ENCODE measurements at places on chromosomes 2 and 18.

DNA sequence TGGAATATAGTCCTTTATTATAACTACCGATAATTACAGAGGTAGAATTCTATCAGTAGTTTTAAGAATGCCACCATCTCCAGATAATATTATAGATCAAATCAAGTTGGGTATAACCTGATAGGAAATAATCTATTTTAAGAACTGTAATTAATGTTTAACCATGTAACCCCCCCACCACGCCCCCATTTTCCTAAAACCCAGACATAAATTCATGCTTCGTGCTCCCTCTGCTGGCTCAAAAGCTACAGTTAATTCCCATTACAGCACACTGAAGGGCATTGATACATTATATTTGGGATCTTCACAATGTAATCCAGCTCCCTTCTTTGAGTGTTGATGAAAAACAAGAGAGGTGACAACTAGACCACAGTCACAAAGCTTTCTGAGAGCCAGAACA, 228.0 kb upstream of the SMAD7 start:
- DNase-seq: peak; percentile 14

DNA sequence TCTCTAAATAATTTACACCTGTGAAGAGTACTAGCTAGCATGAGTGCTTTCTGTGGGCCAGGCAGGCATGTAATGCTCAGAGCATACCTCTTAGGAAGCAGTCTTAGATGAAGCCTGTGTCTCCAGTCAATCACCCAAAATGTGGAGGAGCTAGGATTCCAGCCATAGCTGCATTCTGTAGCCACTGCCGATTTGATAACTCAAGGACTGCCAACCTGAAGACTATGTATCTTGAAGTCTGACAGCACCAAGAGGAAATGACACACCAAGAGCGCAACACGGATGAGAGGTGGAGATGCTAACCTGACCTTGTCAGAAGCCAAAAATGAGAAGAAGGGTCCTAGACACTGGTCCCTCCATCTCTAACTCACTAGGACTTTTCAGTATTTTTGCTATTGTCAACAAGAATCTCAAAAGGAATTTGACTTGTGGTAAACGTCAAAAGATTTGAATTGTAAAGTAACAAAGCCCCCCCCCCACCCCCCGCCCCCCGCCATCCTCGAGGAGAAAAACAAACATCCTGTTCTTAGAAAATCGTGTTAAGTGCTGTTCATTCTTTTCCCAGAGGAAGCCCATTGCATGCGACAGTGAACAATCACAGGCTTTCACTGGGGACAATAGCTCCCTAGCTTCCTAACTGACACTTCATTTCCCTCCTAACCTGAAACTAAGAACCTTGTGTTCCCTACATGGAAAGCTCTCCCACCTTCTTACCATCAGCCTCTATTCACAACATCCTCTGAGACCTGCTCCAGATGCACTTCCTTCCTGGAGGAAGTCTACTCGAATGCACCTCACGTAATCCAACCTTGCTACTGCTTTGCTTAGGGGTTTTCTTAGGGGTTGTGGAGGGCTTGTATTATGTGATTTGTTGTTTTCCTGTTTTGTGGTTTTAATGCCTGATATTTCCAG, 14.7 kb downstream of the CDC42EP3 start:
- DNase-seq: no peak

GRCh38 chr2:237058423-237058822, 27.3 kb upstream of the COPS8 start:
- no peak for DNase-seq

DNA sequence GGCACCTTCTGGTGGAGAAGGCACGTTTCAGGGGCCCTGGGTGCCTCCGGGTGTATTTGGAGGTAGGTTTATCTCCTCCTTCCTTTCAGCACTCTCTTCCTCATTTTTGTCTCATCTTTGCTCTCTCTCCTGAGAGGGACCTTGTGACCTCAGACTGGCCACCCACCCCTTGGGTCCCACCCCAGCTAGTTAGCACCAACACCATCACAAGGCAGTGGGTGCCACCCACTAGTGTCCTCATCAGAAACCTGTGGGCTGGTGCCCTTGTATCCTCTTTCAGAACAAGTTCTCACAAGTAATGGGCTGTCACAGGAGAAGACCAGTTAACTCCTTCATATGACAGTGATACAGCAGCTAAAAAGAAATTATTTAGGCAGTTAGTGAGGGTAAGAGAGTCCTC, 196.4 kb downstream of the UXS1 start:
- DNase-seq: no peak

DNA sequence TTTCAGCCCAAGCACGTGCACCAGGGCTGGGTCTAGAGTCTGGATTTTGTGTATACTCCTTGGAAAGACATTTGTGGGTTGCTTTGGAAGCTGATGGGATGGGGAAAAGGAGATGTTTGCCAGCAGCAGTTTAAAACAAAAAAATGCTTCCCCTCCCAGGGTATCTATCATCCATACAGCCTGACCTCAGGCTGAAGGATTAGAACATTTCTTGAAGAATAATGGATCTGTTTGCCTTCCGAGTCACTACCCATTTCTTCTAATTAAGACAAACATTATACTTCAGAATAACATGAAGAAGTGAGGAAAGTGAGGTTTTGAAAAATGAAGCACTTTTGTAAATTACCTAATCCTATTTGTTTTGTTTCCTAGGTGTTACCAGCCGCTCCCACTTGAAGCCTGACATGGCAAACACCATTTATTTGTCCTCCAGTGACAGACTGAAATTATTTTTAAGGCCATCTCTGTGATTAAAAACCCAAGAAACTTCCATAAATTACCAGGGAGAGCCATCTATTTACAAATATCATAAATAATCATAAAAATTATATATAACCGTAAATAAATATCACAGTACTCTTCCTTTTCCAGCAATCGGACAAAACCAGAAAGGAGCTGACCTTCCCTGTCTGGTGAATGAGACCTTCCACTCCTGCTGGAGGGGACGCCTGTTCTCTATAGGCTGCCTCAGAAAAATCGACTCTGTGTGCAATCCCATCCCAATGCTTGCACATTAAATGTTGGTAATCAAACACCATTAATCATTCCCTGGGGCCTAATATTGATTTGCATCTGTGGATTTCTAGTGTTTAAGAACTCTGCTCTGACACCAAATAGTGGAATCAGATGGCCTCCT, 106.8 kb downstream of the C1D start:
- no peak for DNase-seq

All from Caki2 (cell line).